ENCODE measurements at places on chromosomes 13 and 19.
A peak's percentile ranks its signal among the peaks of the same experiment; 100 is the strongest.

- DNase-seq, result no peak
Observed at GRCh38 chr13:65594298-65594781, 1635.8 kb downstream of the PCDH9 start.

- DNase-seq, result no peak
Observed at GRCh38 chr13:50481936-50482335, 361.6 kb downstream of the DLEU7 start.

DNA sequence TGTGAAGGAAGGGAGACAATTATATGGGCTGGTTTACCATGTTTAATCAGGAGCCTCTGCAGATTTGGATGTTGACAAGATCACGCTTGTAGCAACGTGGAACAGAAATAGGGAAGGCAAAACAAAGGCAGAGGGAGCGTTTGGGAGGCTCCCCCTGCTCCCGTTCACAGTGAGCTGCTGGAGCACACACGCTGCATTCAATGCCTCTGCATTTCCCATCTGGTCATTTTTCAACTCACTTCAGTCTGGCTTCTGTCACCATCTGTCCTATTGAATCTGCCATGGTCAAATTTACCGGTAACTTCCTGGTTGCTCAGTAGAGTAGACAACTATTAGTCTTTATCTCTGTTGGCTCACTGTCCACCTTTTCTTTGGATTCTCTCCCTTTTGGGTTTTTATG is 91.0 kb downstream of the NHLRC3 start:
- no peak for DNase-seq

DNA sequence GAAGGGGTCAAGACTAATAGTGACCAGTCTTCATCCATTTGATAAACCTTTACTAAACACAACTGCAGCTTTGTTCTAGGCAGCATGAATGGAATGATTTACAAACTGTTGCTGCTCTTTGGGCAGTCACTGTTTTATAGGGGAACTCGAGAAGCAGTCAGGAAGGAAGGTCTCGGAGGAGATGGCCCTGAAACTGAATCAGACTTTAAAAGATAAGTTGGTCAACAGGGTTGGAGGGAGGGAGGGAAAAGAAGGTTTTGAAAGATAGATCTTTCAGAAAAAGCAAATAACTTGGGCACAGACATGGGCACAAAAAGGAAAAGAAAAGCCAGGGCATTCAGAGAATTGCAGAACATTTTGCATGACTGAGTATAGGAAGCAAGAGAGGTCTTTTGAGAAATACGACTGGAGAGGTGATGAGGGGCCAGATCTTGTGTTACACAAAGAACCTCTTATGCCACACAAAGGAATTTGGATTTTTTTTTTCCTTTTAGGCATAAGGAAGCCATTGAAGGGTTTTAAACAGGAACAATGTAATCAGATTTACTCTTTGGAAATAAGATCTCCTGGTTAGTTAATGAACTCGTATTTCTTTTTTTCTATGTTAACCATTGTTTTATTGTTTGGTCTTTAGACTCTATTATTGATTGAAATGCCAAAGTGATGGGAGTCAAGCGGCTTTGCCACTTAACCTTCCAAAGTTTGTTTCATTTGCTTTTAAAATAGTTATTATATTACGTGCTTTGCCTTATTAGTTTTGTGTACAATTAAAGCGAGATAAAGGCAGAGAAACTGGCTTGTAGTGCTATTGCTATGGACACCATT is 37.5 kb upstream of the SACS start:
- DNase-seq, result no peak

DNA sequence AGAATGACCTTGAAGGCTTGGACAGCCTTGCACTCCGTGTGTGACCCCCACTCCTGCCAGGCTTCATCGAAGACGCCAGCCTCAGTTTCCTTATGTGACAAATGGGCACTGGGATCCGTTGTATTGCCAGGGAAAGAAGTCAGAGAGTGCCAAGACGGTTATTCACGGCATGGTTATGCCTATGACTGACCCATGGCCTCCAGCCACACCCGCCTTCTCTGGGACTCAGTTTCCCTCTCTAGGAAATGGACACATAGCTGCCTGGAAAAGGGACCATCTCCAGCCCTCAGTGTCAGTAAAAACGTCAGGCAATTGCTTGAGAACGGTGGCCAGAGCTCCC is 915 bp upstream of the UBE2S start:
- no peak for DNase-seq

GRCh38 chr19:48419158-48419920 is 25.9 kb downstream of the GRIN2D start:
- no peak for DNase-seq

DNA sequence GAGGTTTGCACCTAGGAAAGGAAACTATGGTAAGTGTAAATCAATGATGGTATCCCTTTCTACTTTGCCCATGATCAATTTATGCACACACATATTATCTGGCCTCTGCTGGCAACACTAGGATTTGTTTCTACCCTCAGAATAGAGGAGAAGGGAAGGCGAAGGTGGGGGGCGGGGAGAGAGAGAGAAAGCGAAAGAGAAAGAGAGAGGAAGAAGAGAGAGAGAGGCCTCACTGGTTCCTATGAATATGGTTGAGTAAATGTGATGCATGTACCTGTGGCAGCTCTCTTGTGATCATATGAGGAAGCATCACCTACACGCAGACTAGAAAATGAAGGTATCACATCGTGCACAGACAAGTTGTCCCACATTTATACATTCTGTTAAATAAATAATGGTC is 882.0 kb upstream of the SLITRK6 start:
- DNase-seq, result no peak

DNA sequence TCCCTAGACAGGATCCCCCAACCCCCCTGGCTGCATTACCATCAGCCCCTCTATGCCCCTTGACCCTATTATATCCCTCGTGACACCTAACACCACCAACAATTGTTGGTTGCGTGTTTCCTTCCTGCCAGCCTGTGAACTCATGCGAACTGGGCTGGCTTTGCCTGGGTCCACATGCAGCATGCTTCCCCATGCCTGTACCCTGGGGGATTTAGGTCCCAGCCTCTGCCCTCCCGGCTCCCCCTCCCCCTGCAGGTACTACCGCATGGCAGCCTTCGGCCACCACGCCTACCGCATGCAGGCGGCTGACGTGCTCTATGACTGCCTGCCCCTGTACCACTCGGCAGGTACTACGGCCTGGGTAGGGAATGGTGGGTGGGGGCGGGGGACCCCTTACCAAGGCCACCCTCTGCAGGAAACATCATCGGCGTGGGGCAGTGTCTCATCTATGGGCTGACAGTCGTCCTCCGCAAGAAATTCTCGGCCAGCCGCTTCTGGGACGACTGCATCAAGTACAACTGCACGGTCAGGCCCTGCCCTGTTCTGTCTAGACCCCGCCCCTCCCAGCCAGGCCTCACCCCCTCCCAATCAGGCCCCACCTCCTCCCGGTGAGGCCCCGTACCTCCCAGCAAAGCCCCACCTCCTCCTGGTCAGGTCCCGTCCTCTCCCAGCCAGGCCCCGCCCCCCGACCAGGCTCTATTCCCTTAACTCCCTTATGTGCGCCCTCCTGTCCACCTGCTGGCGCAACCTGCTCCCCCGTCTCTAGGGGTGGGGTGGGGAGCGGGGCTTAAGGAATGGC is 18.5 kb downstream of the SLC27A1 start:
- DNase-seq, result peak; percentile 63

DNA sequence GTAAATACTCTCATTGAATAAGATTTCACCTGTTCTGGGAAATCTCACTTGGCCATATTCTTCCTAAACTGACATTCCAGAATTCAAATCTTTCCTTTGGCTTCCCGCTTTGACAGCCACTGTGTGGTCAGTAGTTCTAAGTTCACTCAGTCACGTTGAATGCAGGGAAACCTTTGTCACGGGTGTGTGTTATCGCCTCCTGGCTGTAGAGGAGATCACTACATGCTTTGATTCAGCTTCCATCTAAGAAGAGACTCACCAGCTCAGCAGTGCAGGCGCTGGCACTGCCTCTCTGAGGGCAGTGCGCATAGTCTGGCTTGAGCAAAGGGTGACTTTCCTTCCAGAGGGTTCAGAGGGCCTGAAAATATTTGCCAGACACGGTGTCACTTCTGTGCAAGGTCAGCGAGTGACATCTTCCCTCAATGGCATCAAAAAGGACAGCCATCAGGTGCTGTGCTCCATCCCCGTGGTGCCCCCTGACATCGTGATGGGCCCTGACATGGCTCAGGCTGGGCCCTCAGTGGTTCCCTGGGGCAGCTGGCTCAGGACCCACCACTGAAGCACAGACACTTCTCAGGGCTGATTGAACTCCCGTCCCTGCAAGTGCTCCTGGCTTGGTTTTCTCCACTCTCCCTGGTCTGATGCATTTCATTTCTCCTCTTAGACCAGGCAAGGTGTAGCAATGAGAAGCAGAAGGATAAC is 635.4 kb upstream of the ARGLU1 start:
- no peak for DNase-seq

GRCh38 chr13:90793261-90793820 is 554.1 kb upstream of the MIR17HG start:
- no peak for DNase-seq

DNA sequence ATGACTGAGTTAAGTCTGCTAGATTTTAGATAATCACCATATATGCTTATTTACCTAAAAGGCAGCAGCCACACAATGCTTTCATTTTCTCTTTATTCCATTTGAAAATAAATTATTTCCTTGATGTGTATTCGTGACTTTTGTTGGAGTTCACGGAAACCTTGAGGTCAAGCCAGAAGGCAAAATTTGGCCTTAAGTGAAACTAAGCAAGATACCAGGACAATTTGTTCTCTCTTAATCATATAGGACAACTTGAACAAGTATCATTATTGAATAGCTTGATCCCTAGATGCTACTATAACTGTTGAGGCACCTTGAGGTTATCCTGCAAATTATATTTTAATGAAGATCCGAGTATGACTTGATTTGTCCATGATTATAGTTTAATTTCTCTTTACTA is 429.2 kb upstream of the DACH1 start:
- no peak for DNase-seq

GRCh38 chr13:51432576-51432975 is 20.3 kb downstream of the INTS6 start:
- no peak for DNase-seq

GRCh38 chr13:41610404-41610803 is 153.1 kb downstream of the RGCC start:
- no peak for DNase-seq

GRCh38 chr19:49473868-49474541 is at the start of gene FLT3LG:
Gene FLT3LG (plus strand): TSS chr19:49474215. CDS start chr19:49474640, 425 bp downstream.
- peak; percentile 82 for DNase-seq

DNA sequence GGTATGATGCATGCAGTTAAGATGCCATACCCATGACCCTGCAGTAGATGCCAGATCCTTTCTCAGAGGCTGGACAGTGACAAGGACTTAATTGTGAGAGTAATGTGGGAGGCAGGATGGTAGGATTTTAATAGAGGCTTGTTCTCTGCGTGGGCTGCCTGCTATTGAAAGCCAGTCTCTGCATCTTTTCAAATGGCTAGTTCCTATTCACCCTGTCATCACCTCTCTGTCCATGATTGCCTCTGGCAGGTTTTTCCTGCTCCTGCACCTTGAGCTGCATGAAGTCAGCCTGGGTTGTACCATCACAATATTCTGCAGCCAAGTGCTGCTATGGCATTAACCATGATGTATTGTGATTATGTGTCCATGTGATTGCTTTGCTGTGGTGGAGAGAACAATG is 440.5 kb downstream of the ITGBL1 start:
- no peak for DNase-seq

DNA sequence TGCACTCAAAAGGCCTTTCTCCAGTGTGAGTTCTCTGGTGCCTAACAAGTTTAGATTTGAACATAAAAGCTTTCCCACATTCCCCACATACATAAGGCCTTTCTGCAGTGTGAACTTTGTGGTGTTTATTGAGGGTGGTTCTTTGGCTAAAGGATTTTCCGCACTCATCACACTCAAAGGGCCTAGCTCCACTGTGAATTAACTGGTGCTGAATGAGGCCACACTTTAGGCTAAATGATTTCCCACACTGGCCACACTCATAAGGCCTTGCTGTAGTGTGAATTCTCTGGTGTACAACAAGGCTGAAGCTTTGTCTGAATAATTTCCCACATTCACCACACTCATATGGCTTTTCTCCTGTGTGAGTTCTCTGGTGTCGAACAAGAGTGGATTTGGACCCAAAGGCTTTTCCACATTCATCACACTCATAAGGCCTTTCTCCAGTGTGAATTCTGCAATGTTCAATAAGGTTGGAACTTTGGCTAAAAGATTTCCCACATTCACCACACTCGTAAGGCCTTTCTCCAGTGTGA is 6.2 kb downstream of the ZNF416 start:
- no peak for DNase-seq

GRCh38 chr19:14073261-14073924 is 807 bp downstream of the MISP3 start:
- DNase-seq, result peak; percentile 58

DNA sequence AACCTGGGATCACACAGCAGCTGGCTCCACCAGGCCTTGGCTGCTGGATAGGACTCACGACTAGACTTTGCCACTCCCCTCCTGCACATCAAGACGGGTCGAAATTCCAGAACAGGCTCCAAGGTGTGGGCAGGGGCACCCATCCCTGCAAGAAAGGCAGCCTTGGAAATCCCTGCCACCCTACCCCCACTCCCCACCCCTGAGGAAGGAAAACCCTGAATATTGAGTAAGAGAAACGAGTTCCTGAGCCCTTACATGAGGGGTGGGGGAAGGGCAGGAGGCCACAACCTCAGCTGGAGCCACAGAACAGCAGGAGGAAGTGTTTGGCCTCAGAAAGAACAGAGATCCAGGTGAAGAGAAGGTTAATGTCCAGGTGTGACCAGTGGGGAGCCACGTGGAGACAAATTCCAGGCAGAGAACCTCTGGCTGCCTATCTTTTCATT is 20.1 kb downstream of the DEDD2 start:
- no peak for DNase-seq

DNA sequence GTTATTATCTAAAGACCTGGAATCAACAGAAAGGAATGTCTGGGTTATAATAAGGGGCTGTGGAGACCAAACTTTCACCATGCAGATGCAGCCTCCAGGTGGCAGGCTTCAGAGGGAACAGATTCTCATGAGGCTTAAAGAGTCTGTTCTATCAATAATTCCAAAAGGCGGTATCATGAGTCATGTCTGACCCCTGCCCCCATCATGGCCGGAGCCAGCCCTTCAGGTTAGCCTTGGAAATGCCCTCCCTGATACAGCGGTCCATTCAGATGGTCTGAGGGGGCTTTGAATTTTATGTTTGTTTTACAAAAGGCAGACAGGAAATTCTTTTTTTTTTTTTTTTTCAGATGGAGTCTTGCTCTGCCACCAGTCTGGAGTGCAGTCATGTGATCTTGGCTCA is 21.7 kb upstream of the LAMP1 start:
- DNase-seq, result no peak
